ENCODE measurements at places on chromosomes 2 and 18.

DNA sequence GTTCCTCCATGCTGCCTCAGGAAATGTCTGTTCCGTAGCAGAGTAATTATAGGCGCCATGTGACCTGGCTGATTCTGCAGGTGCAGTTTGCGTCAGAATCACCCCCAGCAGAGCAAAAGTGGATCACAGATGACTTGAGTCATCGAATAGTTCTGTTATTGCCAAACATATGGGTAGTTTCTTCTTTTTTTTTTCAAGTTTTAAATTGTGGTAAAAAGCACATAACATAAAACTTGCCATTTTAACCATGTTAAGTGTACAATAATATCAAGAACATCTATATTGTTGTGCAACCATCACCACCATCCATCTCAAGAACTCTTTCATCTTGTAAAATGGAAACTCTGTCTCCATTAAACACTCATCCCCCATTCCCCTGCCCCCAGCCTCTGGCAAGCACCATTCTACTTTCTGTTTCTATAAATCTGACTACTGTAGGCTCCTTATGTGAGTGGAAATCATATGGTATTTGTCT, 177.7 kb upstream of the TWIST2 start:
- no peak for DNase-seq

GRCh38 chr18:44601447-44601846, 79.2 kb upstream of the SETBP1 start:
- DNase-seq: no peak

DNA sequence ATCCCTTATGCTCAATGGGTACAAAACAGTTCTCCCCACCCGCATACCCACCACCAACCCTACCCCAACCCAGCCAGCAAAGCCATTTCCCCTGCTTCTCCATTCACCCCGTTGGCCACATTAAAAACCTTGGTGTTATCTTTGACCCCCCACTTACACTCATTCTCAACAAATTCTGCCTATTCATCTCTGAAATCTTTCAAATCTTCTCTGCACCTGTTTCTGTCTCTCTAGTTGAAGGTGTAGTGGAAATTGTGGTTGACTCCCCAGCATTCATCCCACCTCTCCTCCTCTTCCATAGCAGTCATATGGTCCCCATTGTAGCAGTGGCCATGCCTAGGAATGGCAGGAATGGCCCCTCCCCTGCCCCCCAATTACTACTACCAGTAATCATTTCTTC, 20.5 kb upstream of the TET3 start:
- DNase-seq: no peak

GRCh38 chr2:156057647-156058046, 274.9 kb downstream of the NR4A2 start:
- no peak for DNase-seq

GRCh38 chr2:132460781-132461180, 44.2 kb downstream of the GPR39 start:
- DNase-seq: no peak

GRCh38 chr2:26536371-26537068, 58.6 kb upstream of the OTOF start:
- no peak for DNase-seq

DNA sequence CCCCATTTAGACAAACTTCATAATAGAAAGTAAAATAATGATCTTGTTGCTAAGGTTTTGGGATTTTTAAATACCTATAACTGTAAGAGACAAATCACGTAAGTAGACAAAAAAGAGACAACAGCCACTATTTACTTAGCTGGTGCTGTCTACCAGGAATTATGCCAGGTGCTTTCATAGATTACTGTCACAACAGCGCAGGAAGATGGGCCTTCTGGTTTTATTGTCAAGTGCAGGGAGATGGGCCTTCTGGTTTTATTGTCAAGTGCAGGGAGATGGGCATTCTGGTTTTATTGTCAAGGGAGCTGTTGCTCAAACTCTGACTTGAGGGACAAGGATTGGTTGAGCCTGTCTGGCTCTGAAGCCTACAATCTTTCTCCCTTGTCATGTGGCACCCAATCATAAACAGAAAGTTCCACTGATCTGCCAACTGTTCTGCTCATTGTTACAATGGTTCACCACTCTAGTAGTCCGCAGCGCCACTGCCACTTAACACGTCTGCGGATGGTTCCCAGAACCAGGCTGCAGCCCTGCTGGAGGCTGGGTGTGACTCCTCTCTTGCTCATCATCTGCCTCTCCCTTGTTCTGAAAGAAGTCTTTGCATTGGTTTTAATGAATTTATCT, 95.0 kb downstream of the RNF144A start:
- DNase-seq: no peak

DNA sequence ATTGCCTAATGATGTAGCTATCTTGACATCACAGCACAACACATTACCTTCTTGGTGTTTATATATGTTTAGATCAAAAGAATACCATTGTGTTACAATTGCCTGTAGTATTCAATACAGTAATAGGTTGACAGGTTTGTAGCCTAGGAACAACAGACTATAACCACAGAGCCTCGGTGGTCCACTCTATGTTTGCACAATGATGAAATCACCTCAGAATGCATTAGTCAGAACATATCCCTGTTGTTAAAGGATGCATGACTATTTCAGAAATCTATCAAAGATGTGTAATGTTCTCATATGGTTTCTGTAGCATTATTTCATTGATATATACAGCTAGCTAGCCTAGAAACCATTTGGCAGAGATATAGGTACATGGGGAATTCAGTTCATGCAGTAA, 8.9 kb downstream of the METTL5 start:
- no peak for DNase-seq

GRCh38 chr2:212745359-212745758, 206.8 kb upstream of the ERBB4 start:
- DNase-seq: no peak

DNA sequence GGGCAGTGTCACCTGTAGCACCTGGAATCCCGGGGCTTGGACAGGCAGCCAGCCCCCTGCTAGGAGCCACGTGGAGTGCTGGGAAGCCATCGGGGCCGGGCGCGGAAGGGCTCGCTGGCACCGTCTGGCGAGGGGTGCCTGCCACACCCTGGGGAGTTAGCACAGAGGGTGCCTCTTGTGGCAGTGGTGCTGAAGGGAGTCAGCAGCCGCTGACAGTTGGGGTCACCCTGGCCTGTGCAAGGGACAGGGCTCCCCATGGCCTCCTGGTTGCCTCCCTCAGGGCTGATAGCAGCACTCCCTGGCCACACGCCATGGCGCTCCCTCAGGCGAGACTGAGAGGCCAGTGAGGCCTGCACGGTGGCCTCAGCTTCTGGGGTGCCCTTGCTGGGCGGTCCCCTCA, 13.9 kb upstream of the D2HGDH start:
- no peak for DNase-seq

GRCh38 chr18:35075132-35075531, 33.9 kb downstream of the MAPRE2 start:
- DNase-seq: no peak

DNA sequence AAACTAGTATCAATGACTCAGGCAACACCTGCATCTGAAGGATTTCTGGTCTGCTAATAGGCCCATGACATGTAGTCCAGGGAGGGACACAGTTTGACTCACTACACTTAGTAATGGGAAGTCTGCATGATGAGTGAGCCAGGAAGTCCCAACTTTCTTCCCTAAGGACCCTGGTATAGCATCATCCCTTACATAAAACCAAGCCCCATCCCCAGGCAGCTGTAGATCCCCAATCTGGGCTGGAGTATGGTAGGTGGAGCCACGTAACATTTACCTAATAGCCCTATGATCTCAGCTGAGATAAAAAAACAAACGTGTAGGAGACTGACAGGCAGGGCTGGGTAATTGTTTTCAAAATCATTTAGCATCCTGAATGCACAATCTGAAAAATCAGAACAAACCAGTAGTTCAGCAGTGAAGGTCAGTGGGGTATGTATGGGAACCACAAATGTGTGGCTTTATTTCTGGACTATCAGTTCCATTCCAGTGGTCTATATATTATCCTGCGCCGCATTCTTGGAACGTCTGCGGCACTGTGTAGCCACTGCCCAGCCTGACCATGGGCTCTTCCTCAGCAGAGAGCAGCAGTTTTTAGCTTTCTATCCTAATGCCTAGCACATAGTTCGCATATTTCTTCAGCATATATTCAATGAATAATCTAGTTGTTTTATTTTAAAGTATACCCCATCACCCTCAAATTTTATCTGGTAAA, 33.5 kb downstream of the EPB41L3 start:
- no peak for DNase-seq

GRCh38 chr2:182166406-182166805, 180.8 kb downstream of the PPP1R1C start:
- no peak for DNase-seq

DNA sequence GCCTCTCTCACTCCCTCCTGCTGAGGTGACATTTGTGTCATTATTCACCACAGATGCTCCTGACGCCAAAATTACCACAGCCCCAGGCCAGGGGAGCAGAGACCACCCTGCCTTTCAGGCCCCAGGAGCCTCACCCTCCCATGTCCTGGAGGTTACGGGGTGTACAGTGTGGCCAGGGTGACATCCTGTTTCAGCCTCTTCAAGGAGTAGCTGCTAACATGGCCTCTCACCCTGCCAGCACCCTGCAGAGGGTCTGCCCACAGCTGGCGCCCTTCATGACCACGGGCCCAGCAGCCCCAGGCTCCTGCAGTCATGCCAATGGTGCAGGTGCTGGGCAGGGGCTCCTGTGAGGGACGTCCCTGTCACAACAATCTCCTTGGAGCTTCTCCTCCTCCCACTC, 92.6 kb downstream of the SMIM21 start:
- no peak for DNase-seq

DNA sequence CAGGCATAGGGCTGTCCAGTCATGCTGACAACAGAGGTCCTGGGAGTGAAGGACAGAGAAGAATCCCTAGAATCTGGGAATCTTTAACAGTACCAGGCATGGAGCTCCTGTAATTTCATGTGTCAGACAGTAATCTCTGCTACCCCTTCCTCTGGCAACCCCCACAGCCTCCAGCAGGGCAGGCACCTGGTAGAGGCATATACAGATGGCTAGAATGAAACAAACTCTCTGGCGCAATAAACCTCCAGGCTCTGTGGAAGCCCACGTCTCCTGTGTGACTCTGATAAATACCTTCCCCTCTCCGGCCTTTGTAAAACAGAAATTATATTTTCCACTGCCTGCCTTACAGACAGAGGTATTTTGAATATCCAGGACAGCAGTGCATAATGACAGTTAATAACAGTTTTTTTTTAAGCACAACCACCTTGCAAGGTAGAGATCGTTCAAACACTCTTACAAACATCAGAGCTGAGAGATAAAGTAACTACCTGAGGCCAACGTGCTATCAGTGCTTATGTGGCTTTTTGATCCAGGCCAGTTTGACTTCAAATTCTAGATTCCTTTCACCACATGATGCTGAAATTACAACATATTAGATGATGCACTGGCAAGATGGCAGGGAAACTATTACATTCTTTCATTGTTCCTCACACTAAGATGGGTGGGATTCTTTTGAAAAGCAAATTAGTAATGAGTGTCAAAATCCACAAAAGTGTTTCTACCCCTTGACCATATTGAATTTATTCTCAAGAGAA, 47.7 kb upstream of the TMEM247 start:
- DNase-seq: no peak

- no peak for DNase-seq
Measured at GRCh38 chr2:64140665-64141200, 3.5 kb downstream of the PELI1 start.

DNA sequence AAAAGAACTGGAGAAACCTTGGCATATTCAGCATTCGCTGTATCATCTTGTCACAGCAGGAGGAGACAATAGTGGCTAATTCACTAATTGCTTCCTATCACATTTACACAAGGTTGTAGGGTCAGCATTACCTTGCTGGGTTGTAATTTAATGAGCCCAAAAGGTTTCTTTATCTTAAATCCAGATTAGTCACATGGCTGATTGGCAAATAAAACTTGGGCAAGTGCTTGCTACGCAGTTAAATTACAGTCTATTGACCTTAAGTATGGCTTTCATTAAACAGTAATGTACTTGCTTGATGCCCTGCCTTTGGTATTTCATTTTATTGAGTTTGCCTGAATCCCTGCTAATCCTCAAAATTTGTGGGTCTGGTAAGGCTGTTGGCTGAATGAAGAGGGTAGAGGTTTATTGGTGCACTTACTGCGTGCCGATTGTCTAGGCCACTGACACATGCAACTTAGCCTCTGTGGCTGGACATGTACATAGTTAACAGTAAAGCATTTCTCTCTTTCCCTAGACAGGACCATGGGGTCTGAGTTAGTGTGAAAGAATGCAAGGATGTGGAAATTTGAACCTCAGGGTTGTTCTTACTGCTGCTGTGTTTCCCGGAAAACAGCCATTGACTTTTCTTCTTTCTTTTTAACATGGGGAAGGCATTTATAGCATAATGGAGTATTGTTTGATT, 34.3 kb downstream of the FMNL2 start:
- no peak for DNase-seq

DNA sequence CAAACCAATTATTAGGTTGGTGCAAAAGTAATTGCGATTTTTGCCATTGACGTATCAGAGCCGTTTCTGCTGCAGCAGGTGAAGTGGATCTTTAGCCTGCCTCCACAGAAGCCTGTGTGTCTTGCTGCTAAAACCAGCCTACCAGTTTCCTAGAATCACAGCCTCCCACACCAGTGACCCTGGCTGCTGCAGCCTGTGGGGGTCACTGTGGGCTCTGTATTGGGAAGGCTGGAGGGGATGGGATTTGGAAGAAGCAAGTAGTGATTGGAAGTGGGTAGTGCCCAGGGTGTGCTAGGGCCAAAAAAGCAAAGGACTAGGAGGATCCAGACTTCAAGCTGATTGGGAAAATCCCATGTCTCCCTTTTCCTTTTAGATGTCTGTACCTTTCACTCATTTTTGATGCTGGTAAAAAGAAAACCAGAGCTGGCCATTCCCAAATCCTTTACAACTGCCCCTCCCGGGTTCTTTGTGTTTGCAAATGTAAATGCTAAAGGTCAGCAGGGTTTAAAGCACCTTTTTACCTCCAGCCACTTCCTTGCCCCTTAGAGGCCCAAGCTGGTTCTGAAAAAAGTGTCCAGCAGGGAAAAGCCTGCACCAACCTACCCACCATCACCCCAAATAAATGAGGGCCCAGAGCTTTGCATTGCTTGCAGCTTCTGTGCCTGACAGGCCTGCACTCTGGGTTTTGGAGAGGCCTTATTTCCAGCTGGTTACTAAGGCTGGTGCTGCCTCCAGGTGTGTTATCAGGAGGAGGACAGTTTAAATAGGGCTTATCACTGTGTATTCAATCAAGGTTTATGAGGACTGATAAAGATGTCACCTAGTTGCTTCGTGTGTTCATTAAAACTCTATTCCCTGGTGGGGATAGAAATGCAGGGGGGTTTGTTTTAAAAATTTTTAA, 172.0 kb downstream of the MIB1 start:
- DNase-seq: no peak

- DNase-seq: no peak
Measured at GRCh38 chr2:181944914-181945291, 40.8 kb upstream of the PPP1R1C start.

Data from memory B cell (primary cell).